Regular cardiac myocyte (primary cell): ENCODE measurements at places on chromosomes 7 and 10. TPM values are rescaled to one million over a fixed set of nuclear protein-coding genes. Genes with fewer than 3 reads are reported as not detected.

The NXPH1 gene
- total RNA-seq: not detected in 2 replicates

The UPK3BL2 gene
- total RNA-seq: 0.96 and 1.7 TPM in 2 replicates

The FZD8 gene
- 19.7 and 28.0 TPM in 2 replicates for total RNA-seq

The MUC3A gene
- not detected in 2 replicates for total RNA-seq

The ARMH3 gene
- total RNA-seq: 6.2 and 13.0 TPM in 2 replicates

The TUBAL3 gene
- under 0.01 TPM in 1 of 2 replicates, not detected in the other for total RNA-seq

The KEL gene
- total RNA-seq: under 0.01 TPM in 1 of 2 replicates, not detected in the other

The GIMAP7 gene
- total RNA-seq: under 0.01 and 0.19 TPM in 2 replicates

The NME8 gene
- not detected in 2 replicates for total RNA-seq

The TRIM50 gene
- total RNA-seq: not detected in 2 replicates

The RADIL gene
- 0.38 and 0.56 TPM in 2 replicates for total RNA-seq

The ASCC1 gene
- total RNA-seq: 24.0 and 26.5 TPM in 2 replicates

The FXYD4 gene
- not detected in 2 replicates for total RNA-seq

The EPO gene
- not detected in 2 replicates for total RNA-seq

The SLC39A12 gene
- total RNA-seq: not detected in 2 replicates

The HECW1 gene
- total RNA-seq: not detected in 2 replicates

The POP7 gene
- 29.3 and 60.6 TPM in 2 replicates for total RNA-seq

The GSTK1 gene
- 71.9 and 88.8 TPM in 2 replicates for total RNA-seq

The ZPBP gene
- not detected in 2 replicates for total RNA-seq

The ANKRD61 gene
- under 0.01 TPM in 2 replicates for total RNA-seq

The PLCE1 gene
- total RNA-seq: 1.2 and 1.4 TPM in 2 replicates

The CCDC172 gene
- total RNA-seq: not detected in 2 replicates

The SEC31B gene
- 0.96 and 2.8 TPM in 2 replicates for total RNA-seq

The DKK1 gene
- total RNA-seq: 90.5 and 174 TPM in 2 replicates

The AKR1C8 gene
- not detected in 2 replicates for total RNA-seq

The CCDC3 gene
- 4.5 and 6.5 TPM in 2 replicates for total RNA-seq

The PRXL2A gene
- 26.5 and 38.9 TPM in 2 replicates for total RNA-seq

The RHOBTB1 gene
- 12.7 and 22.6 TPM in 2 replicates for total RNA-seq

The HPSE2 gene
- not detected in 2 replicates for total RNA-seq

The SLC13A4 gene
- under 0.01 TPM in 1 of 2 replicates, not detected in the other for total RNA-seq

The GTF2IRD1 gene
- 4.4 and 4.5 TPM in 2 replicates for total RNA-seq

The CCDC136 gene
- 2.9 and 7.6 TPM in 2 replicates for total RNA-seq

The CTTNBP2 gene
- 0.28 and 0.58 TPM in 2 replicates for total RNA-seq

The OPALIN gene
- not detected in 2 replicates for total RNA-seq

The HSPB1 gene
- 32.1 and 128 TPM in 2 replicates for total RNA-seq

The CASP7 gene
- total RNA-seq: 24.2 and 25.7 TPM in 2 replicates

The MSMB gene
- total RNA-seq: not detected in 2 replicates

The HOXA11 gene
- under 0.01 TPM in 1 of 2 replicates, not detected in the other for total RNA-seq

The ASAH2 gene
- 0.28 and 1.3 TPM in 2 replicates for total RNA-seq

The CDC14C gene
- 0.19 TPM in 1 of 2 replicates, not detected in the other for total RNA-seq

The PNLIP gene
- total RNA-seq: not detected in 2 replicates

The TMEM178B gene
- total RNA-seq: 0.38 and 2.3 TPM in 2 replicates

The OR6V1 gene
- not detected in 2 replicates for total RNA-seq

The GNG11 gene
- 123 and 152 TPM in 2 replicates for total RNA-seq

The CHAT gene
- not detected in 2 replicates for total RNA-seq

The STEAP1 gene
- 32.2 and 64.8 TPM in 2 replicates for total RNA-seq

The KLLN gene
- total RNA-seq: 0.58 and 0.85 TPM in 2 replicates

The CPN1 gene
- not detected in 2 replicates for total RNA-seq

The RAB19 gene
- total RNA-seq: not detected in 2 replicates

The HOXA6 gene
- total RNA-seq: 0.28 TPM in 1 of 2 replicates, not detected in the other

The ZNF727 gene
- 0.38 and 1.1 TPM in 2 replicates for total RNA-seq

The PPP1R17 gene
- not detected in 2 replicates for total RNA-seq

The PNLIPRP2 gene
- not detected in 2 replicates for total RNA-seq

The PLAU gene
- total RNA-seq: 53.0 and 130 TPM in 2 replicates

The CARD11 gene
- 0.28 and 0.38 TPM in 2 replicates for total RNA-seq
